Tongue (tissue), 3 donors: ENCODE measurements at places on chromosomes 5 and 9. TPM values are rescaled to one million over a fixed set of nuclear protein-coding genes. Genes with fewer than 3 reads are reported as not detected.

AOPEP gene
- 391 TPM for total RNA-seq

POU5F2 gene
- total RNA-seq: 5.7 TPM

PRRC2B gene
- 111 TPM for total RNA-seq

PDE6A gene
- total RNA-seq: 0.31 TPM

CNTLN gene
- total RNA-seq: 20.5 TPM

IFT74 gene
- 22.0 TPM for total RNA-seq

TAF1L gene
- 0.21 TPM for total RNA-seq

SOX30 gene
- total RNA-seq: 0.10 TPM

PCDHB16 gene
- total RNA-seq: 4.1 TPM

ZNF618 gene
- total RNA-seq: 10.8 TPM

SPATA31A3 gene
- total RNA-seq: not detected

ASTN2 gene
- total RNA-seq: 7.9 TPM

IFNA2 gene
- not detected for total RNA-seq

RRAGA gene
- total RNA-seq: 44.3 TPM

PCDHA12 gene
- 0.10 TPM for total RNA-seq

SMIM33 gene
- not detected for total RNA-seq

ZDHHC11B gene
- total RNA-seq: 5.3 TPM

PCDHGB1 gene
- 3.7 TPM for total RNA-seq

FOXD4 gene
- not detected for total RNA-seq

GFPT2 gene
- 13.6 TPM for total RNA-seq

MOB3B gene
- total RNA-seq: 4.2 TPM

RNF180 gene
- total RNA-seq: 7.3 TPM

STING1 gene
- 38.9 TPM for total RNA-seq

C9orf152 gene
- total RNA-seq: 2.3 TPM

KIAA0825 gene
- total RNA-seq: 13.1 TPM
